ENCODE measurements at places on chromosomes 13 and 19.

- DNase-seq: no peak
These were observed 16.4 kb upstream of the DCUN1D2 start for GRCh38 chr13:113506871-113507388.

DNA sequence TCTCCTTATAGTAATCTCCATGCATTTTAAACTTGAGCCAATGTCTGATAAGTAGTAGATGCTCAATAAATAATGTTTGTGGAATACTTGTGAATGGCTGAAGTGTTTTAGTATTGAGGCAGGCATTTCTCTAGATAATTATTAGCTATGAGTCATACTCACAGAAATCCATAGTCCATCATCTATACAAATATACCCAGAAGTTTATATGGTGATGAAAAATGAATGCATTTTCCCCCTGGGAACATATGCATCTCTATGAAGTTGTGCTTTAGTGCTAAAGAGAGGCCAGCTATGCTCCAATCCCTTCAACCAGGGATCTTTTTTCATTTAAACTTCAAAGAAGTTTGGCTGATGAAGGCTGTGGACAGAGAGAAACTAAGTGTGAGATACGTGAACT lies 17.2 kb downstream of the MBNL2 start:
- no peak for DNase-seq

GRCh38 chr13:46743191-46743590 lies 53.8 kb downstream of the ESD start:
- DNase-seq: no peak

DNA sequence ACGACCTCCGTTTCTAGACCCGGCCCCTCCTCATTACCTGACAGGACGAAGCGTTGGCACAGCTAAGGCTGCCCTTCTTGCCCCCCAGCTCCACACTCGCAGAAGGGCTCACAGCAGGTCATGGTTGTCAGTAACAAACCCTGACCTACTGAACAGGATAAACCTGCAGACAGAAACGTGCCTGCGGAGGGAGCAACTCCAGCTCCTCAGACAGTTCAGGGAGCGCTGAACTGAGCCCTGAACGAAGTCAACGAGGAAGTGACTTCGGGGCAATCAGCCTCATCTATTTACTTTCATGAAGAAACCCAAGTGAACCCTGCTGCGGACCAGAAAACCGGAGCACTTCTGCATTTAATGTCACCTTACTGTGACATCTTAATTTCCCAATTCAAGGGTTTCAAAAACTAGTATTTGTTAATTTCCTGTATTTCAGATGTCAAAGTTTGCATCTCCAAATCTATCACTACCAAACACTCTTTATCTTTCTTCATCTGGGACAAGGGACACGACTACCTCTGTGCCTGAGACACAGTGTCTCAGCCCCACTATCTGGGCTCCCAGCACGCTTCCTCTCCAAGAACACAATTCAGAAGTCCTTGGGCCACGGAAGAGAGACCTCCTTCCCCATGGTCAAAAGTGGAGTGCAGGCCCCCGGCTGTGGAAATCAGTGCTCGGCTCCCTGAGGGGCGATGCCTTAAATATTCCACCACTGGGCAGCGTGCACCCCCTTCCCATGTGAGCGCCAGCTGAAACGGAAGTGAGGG lies 40.2 kb downstream of the CARS2 start:
- DNase-seq: no peak

DNA sequence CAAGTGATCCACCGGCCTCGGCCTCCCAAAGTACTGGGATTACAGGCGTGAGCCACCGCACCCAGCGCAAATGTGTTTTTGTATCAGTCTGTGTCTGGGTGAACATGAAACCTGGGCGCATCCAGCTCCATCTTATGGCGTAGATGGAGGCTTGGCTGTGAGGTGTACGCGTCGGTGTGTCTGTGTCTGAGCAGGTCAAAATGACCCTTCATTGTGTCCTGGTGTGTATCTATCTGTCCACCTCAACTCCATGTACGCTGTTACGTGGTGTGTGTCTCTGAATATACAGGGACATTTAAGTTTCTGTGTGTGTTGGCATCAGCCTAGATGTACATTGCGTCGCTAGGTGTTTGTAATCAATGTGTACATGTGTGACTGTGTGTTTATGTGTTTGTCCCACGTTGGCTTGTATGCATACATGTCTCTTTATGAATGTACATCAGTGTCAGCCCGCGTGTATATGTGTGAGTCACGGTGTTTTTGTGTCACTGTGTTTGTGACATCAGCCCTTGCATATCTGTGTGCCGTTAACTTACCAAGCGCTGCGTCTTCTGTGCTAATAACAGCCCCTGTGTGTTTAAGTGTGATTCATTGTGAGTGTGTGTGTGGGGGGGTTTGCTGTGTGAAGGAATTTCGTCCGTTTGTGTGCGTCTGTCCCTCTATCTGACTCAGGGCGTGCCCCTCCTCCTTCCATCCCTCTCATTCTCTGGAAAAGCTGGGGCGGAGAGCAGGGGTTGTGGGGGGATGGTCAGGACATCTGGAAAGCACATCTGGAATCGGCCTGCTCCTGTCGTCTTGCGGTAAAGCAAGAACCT lies 6.4 kb downstream of the AXL start:
- peak; percentile 84 for DNase-seq

DNA sequence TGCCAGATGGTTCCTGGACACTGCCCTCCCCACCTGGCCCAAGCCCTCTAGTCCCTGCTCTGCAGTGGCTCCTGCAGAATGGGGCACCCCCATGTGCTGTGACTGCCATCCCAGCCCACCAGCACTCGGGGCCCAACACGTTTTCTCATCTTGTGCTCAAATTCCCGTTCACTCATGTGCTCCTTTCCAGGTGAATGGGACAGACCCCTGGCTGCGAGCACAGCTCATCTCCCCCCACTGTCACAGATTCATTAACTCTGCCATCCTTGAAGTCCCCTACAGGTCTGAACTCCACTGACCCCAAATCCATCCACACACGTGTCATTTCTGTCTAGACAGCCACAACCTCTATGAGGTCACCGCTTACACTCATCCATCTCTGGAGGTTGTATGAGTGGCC lies 23.6 kb downstream of the TUBA3C start:
- DNase-seq: no peak

DNA sequence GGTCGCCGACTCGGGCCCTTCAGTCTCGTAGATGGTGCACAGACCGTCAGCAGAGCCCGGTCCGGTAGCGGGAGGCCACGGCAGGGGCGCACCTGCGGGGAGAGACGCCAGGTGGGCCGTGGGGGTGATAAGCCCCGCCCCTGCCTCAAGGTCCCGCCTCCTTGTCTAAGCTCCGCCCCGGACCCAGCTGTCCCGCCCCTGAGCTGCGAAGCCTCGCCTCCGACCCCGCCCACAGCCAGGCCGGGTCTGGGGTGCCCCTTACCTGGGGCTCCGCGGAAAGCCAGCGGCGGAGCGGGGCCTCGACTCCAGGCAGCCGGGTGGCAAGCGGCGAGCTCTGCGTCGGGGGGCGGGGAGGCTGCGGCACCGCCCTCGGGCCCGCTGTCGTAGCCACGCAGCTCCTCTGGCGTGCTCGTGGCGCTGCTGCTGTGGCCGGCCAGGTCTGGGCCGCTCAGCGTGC lies 4.7 kb downstream of the PRR36 start:
- no peak for DNase-seq

DNA sequence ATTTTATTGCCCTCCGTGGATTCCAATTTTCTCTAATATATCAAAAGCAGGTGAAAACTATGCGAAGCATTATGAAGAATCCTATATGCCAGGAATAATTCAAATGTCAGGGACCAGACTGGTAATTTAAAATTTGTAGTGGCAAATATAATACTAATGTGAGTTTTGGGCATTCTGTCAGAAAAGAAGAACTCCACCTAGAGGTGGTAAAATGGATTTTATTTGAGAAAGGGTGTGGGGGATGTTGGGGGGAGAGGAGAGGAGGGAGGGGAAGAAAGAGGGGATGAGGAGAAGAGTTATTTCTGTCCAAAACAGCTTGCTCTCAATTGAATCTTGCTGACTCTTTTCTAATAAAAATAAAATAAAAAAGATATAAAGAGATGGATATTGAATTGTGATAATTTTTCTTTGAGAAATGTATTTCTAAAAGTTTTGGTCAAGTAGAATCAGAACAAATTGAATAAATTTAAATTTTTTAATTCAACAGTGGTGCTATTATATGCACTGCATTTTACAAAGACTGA lies 929.3 kb upstream of the SLITRK5 start:
- no peak for DNase-seq

- no peak for DNase-seq
These were observed 338.9 kb downstream of the KLF5 start for GRCh38 chr13:73397496-73398305.

GRCh38 chr13:25406377-25406776 lies 34.6 kb downstream of the ATP8A2 start:
- no peak for DNase-seq

- no peak for DNase-seq
These were observed at the start of gene SPACA6 for GRCh38 chr19:51693260-51693659. TSS of gene SPACA6 (plus strand) at chr19:51693330. CDS start at chr19:51693527, 197 bp downstream.

DNA sequence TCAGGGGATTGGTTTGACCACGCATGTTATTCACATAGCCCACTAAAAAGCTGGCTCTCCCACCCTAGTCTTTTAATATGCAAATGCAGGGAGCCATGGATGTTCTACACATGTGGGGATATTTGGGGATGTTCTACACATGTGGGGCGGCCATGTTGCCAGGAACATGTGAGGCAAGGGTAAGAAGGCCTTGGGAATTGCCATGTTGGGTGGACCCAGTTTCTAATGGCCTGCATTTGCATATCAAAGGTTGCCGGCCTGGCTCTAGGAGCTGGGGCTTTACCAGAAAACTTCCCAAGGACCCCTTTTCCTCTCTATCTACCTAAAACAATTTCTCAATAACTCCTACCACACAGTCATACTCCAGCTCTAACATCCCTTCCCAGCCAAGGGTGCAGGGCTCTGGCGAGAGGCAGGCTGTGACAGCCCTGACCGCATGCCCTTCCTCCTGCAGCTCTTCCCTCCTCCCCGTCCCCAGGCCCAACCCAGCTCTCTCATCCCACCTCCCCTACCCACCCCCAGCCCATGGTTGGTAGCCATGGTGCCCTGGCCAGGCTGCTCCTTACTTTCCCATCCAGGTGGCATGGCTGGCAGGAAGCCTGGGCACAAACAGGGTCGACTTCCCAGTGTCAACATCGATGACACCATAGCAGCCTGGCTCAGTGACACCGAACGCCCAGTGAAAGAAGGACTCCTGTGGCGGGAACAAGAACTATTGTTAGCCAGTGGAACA lies 11.0 kb downstream of the PEPD start:
- DNase-seq: no peak

- no peak for DNase-seq
These were observed 7.8 kb downstream of the DOT1L start for GRCh38 chr19:2171349-2172145.

GRCh38 chr19:12646551-12646950 lies 20.0 kb downstream of the MAN2B1 start:
- peak; percentile 55 for DNase-seq

DNA sequence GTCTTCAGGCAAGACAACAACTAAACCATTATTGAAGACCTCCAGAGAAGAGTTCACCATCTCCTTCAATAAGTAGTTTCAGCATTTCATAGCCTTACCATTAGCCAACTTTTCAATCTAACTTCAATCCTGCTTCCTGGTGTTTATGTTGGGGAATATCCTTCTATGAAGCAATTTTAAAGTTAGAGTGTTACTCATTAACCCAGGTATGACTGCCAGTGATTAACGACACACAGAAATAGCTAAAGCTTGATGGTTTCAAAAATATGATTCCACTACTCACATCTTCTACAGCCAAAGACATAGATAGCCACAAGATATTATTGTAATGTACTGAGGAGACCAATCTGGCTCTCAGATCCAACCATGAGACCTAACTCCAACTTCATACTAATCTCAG lies 403.2 kb downstream of the EFNB2 start:
- DNase-seq: no peak

- no peak for DNase-seq
These were observed 38.6 kb upstream of the ITM2B start for GRCh38 chr13:48194379-48194754.

DNA sequence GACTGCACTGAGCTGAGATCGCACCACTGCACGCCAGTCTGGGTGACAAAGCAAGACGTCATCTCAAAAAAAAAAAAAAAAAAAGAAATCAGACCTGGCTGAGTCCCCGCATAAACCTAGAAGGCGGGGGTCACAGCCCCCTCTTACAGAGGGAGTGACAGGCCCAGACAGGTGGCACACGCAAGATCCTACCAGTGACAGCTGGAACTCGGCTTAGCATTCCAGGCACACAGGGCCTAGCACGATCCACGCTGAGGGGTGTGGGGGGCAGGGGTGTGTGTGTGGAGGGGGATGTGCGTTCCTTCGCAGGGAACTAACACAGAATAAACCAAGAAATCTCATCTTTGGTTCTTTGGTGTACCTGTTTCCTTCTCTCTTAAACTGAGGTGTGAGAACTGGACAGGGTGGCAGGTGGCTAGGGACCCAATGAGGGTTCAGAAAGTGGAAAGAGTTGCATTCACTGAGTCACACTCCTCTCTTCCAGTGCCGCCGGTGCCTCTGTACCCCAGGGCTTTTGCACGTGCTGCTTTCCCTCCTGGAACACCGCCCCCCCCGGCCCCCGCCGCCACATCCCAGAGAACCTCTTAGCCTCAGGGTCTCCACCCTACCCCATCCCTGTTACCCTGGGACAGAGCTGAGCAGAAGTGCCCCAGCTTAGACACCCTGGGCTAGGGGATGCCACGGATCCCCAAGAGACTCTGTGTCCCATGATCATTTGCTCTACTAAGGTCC lies 5.0 kb downstream of the SGTA start:
- DNase-seq: no peak

DNA sequence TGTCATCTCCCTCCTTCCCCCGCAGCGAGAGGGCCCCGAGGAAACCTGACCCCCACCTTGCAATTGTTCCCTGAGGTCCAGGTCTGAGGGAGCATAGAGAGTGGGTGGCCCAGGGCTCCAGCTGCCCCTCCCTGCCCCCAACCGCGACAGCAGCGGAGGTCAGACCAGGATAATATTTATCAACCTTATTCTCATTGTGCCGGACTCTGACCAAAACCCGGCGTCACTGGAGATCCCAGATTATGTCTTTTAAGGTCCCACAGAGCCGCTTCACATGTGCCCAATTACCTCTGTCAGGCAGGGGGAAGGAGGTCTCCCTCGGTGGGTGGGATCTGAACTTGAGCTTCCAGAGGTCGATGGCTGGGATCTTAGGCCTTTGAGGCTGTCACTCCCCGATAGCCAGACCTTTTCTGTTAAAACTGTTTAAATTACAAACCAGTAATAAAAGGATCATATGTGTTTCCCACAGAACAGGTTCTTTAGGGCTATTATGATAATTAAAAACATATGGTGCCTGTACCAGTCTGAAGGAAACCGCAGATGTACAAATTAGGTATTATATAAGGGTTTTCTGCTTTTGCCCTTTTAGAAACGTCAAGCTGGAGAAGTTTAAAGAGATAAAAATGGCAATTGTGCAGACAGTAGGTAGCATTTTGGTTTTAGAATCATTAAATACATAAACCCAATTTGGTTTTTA lies 195.5 kb downstream of the ZNF536 start:
- no peak for DNase-seq

- no peak for DNase-seq
These were observed 14.4 kb downstream of the MEF2B start for GRCh38 chr19:19155495-19156219.
